ENCODE measurements at places on chromosomes 2 and 18.

DNA sequence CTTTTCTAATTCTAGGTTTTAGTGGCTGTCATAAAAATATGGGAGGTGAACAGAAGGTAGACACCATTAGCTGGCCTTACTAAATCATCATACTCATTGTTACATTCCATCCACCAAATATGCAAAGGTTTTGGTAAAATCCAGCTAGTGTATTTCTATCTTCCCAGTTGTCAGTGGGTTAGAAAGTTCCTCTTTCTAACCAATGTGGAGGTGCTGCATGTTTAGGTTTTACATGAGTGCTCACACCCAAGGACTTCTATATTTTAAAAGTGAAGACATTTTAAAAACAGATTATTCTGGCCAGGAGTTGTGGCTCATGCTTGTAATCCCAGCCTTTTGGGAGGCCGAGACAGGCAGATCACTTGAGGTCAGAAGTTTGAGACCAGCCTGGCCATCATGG lies 5.9 kb downstream of the ALPP start:
- no peak for DNase-seq

DNA sequence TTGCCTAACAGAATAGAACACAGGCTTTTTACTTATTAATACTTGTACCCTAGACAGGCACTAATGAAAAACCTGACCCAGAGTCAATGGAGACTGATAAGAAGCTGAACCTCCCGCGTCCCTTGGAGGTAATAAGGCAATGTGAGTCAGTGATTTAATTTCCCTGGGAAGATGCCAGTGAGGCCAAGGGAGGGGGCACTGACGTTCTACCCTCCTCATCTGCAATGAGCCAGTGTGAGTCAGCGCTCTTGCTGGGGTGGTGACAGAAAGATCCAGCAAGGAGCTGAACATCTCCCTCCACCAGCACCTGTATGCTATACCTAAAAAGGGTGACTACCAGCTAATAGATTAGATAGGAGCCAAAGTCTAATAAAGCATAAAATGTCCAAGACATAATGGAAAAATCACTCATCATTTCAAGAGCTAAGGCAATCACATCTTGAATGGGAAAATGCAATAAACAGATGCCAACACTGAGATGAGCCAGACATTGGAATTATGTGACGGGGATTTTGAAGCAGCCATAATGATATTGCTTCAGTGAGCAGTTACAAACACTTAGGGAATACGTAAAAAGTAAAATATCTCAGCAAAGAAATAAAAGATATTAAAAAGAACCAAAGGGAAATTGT lies 116.9 kb downstream of the TPGS2 start:
- DNase-seq: no peak

GRCh38 chr2:16277117-16277516 lies 336.8 kb downstream of the MYCN start:
- DNase-seq: no peak

DNA sequence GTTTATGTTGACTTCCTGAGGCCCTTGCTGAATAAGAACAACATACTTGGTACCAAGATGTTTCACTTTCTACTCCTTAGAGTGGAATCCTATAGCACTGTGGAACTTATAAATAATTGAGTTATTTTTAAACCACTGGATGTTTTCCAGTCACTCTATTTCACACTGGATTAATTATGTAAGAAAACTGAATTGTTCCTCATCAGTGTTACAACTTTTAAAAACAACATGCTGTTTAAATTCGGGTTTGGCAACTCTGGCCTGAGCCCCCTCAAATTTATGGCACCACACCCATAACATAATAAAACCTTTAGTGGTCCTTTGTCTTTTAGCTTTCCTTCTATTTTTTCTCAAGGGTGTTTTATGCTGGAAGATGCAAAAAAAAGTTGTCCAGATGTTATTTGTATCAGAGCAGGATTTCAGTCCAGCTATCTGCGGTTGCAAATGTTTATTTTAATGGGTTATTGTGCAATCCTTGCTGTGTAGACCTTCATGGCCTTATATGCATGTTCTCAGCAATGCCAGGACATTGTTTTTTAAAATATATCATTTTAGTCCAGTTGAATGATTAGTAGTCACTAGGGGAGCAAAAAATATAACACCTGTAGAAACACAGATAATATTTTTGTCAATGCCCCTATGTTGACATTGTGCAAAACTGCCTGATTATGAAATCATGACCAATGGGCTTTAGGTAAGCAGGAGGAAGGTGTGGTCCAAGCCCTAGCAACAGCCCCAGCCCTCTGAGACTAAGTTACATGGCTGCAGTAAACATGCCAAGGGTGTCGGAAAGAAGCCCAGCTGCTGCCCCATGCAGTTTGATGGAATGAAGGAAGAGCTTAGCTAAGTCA lies 638.0 kb upstream of the ZEB2 start:
- DNase-seq: no peak

- no peak for DNase-seq
These were observed 32.9 kb downstream of the HS1BP3 start for GRCh38 chr2:20617892-20618467.

Measured in stimulated activated CD8-positive, alpha-beta memory T cell treated with anti-CD3 and anti-CD28 coated beads, Interleukin-7, amount 100 ng/mL, for 4 hours (primary cell).